IPS DF 19.7 (cell line): ENCODE measurements at places on chromosomes 3 and 15.

- no peak for DNase-seq
Observed at GRCh38 chr3:1007866-1008265, 85.0 kb upstream of the CNTN6 start.

- DNase-seq: no peak
Observed at GRCh38 chr3:57893668-57894067, 114.6 kb upstream of the FLNB start.

DNA sequence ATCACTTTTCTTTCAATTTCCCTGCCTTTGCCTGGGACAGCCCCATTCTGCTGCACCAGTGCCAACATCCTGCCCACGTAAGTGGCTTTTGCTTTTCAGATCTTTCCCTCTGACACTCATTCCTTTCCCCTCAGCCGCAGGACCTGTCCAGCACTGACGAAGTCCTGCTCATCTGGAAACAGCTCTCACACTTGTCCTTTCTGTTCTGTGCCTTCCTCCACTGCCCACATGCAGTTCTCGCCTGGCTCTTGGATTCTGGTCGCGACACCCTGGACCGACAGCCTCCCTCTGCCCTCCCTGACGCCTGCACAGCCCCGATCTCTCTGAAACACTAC is 99.7 kb downstream of the ADCY5 start:
- no peak for DNase-seq

GRCh38 chr15:20346082-20346805 is 195.4 kb downstream of the GOLGA6L6 start:
- no peak for DNase-seq

DNA sequence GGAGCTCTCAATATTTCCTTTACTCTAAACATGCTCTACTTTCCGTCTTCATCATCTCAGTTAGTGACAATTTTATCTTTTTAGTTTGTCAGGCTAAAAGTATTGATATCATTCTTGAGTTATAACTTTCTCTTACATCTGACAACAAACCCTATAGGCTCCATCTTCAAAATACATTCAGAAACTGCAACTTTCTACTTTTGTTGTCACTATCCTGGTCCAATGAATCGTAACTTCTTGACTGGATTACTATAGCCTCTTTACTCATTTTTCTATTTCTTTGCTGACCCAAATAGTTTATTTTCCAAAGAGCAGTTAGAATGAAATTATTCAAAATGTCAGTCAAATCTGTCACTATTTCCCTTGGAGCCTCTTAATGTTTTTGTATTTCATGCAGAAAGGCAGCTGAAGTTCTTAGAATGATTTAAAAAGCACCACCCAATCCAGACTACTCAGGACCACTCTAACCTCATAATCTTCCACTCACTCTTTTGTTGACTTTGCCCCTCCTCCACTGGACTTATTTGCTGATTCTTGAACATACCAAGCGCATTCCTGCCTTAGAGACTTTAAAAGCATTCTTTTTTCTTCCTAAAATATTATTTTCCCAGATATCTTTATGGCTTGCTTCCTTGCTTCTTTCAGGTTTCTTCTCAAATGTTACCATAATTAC is 119.9 kb upstream of the CBLB start:
- no peak for DNase-seq

DNA sequence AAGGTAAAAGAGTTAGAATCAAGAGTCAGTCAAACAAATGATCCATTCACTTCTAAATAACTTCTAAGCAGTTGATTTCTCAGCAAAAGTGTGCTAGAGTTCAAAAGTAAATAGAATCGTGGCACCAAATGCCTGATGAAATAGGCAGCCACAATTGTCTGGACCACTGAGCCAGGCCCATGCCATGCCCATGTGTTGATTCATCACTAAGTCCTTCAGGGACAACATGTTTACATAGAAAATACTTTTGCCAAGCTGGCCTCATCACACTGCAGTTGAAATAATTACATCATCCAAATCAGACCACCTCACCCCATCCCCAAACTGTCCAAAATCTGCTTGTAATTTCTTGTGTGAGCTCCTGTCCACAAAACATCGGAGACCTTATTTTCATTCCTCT is 216.3 kb downstream of the IGSF11 start:
- DNase-seq: no peak
